ENCODE measurements at places on chromosomes 2 and 18.

- DNase-seq, result no peak
These were observed 20.1 kb upstream of the CXCR1 start for GRCh38 chr2:218186876-218187275.

GRCh38 chr2:104855221-104856085 lies 1.5 kb downstream of the POU3F3 start:
- DNase-seq, result no peak

DNA sequence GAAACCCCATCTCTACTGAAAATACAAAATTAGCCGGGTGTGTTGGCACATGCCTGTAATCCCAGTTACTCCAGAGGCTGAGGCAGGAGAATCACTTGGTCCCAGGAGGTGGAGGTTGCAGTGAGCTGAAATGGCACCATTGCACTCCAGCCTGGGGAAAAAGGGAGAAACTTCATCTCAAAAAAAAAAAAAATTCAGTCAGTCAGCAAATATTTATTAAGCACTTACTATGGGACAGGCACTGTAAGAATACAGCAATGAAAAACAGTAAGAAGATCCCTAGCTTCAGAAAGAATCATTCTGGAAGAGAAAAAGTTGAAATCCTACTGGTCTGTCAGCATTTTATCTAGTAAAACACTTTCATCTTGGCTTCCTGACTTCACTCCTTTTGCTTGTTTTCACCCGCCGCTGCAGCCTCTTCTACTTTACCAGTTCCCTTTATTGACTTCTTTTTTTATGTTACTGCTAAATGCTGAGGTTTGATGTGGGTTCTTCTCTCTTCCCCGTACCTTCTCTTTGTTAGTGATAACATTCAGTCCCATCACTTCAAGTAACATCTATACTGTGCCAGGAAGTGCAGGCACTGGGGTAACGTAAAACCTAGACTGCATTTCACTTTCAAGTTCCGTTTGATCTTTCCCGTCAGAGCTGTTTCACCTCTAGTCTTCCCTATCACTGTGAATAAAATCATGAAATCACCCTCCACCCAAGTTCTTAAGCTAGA lies 10.8 kb upstream of the TAF4B start:
- DNase-seq, result peak; percentile 19

- DNase-seq, result no peak
These were observed 144.5 kb downstream of the LAMA3 start for GRCh38 chr18:23833714-23834113.

GRCh38 chr2:84880645-84881521 lies at the start of gene TRABD2A:
TSS of gene TRABD2A (minus strand) at chr2:84881084. CDS start at chr2:84881039, 45 bp downstream.
- peak; percentile 61 for DNase-seq

DNA sequence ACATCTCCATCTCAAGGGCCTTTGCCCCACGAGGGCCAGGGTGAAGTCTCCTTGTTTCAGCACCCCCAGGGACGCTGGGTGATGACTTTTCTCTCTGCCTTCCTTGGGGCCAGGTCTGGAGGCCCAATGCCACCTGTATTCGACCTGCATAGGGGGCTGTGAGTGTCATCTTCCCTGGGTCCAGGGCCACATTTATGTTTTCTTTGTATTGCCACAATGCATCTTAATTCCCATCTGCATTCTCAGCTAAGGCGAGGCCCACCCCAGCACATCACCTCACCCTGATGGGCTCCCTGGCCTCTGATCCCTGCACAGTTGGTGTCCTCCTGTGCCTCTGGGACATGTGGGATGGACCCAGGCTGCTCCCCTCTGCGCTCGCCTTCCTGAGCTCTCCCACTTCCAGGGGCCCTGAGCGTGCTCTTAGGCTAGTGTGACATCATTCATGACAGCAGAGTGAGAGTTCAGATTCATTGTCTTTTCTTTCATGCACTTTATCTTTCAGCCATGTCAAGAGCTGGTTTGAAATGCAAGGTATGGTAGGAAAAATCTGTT lies 122.0 kb upstream of the COPS8 start:
- no peak for DNase-seq

GRCh38 chr18:60003610-60004185 lies 103.9 kb downstream of the PMAIP1 start:
- DNase-seq, result no peak

GRCh38 chr2:103738606-103739005 lies 976.8 kb downstream of the TMEM182 start:
- DNase-seq, result no peak

GRCh38 chr18:49616618-49617328 lies 54.9 kb downstream of the LIPG start:
- no peak for DNase-seq

DNA sequence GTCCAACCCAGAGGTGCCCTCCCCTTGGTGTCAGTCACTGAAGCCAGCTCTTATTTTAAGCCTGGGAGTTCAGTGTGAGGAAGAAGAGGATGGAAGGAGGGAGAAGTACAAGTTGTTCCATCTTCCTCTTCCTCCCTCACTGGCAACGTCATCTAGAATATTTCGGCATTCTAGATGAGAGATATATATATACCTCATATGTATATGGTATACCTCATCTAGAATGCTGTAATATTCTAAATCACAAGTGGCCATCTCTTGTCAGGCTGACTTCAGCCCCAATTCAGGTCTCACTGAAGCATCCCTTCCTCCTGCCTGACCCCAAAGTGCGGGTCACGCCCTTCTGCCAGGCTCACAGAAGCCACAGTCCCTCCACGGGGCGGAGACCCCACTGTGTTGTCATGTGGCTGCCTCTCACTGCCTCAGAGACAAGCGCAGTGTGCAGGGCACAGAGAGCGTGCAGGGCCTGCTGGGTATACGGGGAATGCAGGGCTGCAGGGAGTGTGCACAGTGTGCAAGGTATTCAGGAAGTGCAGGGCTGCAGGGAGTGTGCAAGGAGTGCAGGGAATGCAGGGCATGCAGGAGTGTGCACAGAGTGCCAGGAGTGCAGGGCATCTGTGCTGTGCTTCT lies 32.8 kb upstream of the B3GNT7 start:
- DNase-seq, result no peak

DNA sequence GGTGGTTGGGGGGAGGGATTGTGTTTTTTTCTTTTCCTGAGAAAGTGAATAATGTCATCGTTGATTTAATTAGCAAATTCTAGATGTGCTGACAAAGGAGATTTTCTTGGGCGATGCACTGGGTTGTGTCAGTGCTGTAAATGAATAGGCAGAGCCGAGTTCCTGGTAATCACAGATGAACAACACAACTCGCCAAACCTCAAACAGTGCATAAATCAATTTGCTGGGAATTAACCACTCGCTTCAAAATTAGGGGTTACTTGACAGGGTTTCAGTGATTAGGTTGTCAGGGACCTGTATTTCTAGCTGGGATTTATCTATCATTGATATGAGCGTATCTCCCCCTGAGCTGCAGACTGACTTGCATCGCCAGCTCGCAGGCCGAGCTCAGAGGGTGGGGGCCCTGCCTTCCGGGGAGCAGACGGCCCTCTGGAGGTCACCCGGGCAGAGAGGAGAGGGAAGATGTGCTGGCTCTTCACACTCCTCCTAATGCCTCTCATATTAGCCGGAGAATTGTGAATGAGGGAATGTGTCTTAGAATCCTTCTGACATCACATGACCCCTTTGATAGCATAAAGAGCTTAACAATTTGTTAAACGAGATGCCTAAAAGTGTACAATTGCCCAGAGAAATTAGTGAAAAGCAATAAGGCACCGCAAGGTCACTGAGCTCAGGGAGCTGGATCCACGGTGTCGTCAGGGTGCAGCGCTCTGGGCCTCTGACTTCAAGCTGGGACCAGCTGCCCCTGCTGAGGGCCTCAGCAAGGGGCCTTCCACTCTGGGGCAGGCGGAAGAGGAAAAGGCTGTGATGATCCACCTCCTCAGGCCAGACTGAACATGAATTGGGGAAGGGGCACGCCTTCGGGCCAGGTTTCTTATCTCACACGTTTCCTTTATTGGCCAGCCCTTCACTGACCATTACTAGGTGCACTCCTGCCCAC lies 48.9 kb downstream of the SMIM21 start:
- DNase-seq, result no peak

GRCh38 chr2:186780701-186781316 lies 68.2 kb downstream of the ZSWIM2 start:
- DNase-seq, result no peak

- no peak for DNase-seq
These were observed 8.1 kb upstream of the TXNDC2 start for GRCh38 chr18:9877655-9878014.

- DNase-seq, result no peak
These were observed 137.8 kb upstream of the RND3 start for GRCh38 chr2:150625303-150625702.

DNA sequence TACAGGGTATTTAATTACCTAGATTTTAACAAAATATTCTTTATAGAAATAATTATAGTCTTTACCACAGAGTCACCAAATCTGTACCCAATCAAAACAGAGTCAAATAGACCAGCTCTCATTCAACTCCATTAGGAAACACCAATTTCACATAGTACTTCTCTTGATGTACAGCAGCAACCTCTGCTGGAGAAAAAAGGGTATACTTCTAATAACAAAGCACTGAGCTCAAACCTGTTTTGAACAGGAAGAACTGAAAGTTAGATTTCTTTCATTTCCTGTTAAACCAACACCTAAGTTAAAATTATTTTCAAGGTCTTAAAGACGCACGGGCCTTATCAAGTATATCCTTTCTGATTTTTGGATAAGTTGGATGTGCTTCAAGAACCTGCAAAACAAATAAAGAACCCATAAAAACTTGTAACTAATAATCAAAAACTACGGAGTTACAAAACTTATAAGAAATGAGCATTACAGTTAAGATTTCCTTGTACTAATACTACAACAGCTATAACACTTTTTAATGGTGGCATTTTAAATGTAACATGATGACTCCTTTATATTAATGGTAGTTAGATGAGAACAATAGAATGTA lies 79.0 kb downstream of the TTC21B start:
- DNase-seq, result no peak

DNA sequence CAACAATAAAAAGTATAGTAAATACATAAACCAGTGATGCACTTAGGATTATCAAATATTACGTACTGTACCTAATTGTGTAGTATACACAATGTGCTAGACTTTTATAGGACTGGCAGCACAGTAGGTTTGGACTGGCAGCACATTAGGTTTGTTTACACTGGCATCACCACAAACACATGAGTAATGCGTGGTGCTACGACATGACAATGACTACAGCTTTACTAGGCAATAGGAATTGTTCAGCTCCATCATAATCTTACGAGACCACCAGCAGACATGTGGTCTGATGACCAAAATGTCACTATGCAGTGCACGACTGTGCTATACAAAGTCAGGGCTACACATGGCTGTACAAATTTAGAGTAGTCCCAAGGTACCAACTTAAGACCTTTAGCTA lies 2.3 kb downstream of the MBOAT2 start:
- no peak for DNase-seq

DNA sequence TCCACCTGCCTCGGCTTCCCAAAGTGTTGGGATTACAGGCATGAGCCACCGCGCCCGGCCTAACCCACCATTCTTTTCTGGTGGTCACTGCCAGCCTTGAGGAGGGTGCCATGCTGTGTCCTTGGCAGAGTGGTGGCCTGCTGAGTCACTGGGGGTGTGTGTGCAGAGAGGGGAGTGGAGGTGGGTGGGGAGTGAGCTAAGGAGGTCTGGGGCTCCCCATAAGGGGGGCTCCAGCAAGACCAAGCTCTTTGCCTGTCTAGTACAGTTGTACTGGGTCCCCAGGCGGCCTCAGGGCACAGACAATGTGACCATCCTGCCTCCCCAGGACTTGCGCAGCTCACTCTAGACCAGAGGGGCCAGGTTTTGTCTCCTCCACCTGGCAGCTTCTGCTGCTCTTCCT lies 36.1 kb downstream of the LAMA3 start:
- DNase-seq, result no peak

Data from stimulated activated CD4-positive, alpha-beta T cell treated with anti-CD3 and anti-CD28 coated beads, Interleukin-2, amount 100 ng/mL, for 48 hours (primary cell).